Left kidney (tissue), 8 donors: ENCODE measurements at places on chromosomes 7 and 10. TPM values are rescaled to one million over a fixed set of nuclear protein-coding genes. Genes with fewer than 3 reads are reported as not detected.

The GDF10 gene
- polyA plus RNA-seq: 1.6 TPM

The TMEM213 gene
- 39.2 TPM for polyA plus RNA-seq

- DNase-seq: no peak
These were observed 4.0 kb upstream of the PLXNA4 start for GRCh38 chr7:132580277-132580676.

DNA sequence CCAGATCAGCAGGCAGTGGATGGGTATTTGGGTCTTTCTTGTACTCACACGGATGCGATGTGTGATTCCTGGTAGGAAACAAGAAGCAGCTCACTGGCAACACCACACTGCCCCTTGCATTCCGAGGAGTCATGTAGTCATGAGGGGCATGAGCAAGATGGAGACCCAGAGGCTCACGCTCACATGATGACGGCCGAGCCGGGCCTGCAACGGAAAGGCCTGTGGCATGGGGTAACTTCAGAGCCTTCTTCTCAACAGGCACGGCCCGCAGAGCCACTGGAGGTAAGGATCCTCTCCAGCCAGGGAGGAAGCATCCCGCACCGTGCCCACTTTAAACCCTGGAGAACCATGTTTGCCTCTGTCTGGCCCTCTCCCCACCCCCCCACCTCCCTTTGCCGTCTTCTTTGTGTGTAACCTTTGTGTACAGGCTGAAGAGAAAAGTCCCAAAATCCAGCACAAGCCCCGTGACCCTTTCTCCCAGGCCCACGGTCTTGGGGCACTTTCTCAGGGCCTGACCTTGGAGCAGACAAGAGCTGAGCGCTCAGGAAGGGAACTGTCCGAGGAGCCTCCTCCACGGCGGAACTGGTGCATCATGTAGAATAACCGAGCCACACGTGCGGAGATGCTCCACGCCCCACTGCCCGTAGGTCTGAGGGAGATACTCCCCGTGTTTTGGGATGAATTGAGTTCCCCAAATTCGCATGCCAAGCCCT, 516.4 kb downstream of the DNAJB6 start:
- no peak for DNase-seq

DNA sequence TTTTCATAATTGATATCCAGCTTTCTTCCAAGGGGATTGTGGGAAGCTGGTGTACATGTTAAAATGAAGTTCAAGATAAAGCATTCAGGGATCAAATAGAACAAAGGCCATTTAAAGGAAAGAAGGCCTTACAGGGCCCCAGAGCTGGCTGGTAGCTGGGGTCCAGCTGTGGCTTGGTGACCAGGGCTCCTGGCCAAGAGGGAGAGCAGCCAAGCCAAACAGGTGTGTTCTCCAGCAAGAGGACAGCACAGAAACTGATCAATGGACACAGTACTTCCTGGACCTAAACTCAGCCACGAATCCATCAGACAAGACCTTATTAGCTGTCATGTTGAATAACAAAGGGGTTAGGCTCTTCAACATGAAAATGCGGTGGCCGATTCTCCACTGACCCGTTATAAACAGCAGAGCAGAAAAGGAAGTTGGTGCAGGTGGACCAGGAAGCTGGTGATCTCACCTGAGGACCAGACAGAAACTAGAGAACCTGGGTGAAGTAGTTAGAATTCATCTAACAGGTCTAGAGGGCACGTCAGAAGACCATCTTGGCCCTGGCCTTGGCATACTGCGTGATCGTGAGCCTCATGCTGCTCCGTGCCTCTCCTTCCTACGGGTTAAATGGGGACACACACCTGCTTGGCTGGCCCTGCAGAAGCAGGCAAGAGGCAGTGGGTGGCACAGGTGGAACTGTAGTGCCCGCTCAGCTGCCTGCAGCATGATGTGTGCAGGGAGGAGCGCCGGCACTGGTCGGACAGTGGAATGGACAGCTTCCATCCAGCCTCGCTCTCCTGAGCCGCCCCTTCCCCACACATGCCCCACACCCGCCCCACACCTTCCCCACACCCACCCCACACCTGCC, 53.8 kb downstream of the PARP12 start:
- DNase-seq: no peak

The ELOVL3 gene
- polyA plus RNA-seq: 2.9 TPM

The MGAM2 gene
- 0.91 TPM for polyA plus RNA-seq

DNA sequence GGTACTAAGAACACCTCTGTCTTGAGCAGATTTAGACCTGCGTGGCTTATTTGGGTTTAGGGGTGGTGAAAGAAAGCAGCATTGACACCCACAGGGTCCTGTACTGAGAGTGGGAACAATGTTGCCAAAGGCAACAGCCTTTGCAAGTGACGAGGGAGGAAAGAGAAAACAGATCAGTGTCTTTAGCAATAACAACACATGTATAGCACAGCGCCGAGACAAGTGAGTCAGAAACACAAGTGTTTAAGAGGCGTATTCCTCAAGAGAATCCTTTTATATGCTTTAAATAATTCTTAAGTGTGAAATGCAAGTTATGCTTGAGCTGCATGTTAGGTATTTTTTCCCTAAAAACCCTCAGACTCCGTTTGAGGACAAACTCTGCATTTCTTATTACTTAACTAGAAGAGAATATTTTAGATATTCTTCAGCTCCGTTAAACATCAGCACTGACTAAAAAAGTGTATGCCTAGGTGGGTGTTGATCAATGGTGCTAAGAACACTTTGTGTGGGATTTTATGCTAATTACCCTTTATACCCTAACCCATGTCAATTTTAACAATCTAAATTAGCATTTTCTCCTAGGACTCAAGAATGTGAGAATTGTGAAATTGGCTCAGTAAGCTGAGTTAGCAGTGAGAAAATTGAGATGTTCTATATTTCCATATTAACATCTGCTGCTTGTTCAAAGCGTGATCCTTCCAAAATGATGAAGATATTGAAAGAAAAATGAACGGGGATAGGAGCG, 1095.4 kb upstream of the CELF2 start:
- no peak for DNase-seq

DNA sequence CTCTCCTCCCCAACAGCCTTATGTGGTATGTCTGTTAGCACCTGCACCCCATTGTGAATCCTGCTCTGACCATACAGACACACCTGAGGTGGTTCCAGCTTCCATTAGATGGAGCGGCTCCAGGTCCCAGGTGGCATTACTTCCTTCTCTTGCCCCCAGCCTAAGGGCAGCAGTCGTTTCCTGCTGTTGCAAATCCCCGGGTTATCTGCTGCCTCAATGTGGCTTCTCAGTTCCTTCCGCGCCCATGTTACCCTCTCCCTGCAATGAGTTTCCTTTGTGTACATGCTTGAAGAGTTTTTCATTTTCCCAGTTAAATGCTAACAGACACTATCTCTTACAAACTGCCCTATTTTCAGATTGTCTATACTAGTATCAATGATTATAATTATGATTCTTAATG, 62.8 kb upstream of the PRKCQ start:
- no peak for DNase-seq

DNA sequence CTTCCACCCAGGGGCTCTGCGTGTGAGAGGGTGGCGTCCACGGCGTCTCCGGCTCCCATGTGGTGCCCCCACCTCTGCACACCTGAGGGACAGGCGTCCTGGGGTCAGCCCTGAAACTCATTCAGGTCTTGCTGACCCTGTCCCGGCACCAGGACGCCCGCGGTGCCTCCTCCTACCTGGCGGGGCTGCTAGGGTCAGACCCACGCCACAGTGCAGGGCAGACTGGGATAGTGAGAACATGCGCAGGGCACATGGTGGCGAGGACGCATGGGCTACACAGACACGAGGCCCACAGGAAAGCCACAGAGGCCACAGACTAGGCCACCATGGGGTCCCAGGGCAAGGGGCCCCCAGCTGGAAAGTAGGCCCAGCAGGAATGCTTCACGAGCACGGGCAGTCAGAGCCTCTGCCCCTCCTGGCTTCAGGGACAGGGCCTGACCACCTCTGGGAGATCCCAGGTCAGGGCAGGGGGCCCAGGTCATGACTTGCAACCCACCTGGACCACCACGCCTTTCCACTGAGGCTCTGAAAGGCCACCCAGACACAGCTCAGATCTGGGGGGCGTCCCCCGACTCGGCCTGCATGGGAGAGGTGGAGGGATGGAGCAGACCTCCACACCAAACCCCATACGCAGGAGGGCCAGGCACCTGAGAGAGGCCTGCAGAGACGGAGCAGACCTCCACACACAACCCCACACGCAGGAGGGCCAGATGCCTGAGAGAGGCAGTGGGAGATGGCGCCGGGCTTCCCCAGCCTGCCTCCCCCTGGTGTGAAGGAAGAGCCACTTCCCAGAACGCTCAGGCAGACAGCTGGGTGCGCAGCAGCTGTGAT, 188.6 kb downstream of the ELFN1 start:
- DNase-seq: no peak
